ENCODE measurements at places on chromosomes 3 and 15.

- DNase-seq, result no peak
These were observed 29.5 kb downstream of the MB21D2 start for GRCh38 chr3:192888190-192888589.

GRCh38 chr3:63557912-63558311 is 94.6 kb upstream of the SNTN start:
- DNase-seq, result no peak

DNA sequence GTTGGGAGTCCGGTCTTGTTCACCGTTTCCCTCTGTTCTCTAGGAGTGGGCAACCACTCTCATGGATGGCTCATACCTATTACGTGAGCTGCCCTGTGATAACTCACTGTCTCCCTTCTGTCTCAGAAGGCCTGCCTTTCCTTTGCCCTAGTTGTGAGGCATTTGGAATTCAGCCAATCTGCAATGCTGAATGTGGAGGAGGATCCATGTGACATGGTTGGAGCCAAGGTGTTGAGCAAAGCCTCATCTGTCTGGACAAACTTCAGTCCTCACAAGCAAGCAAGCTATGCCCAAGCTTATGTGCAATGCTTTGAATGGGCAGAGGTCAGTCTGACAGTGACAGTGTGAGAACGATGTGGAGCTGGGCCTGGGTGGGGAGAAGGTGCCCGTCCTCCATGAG is 37.8 kb upstream of the ATP10A start:
- DNase-seq, result no peak

DNA sequence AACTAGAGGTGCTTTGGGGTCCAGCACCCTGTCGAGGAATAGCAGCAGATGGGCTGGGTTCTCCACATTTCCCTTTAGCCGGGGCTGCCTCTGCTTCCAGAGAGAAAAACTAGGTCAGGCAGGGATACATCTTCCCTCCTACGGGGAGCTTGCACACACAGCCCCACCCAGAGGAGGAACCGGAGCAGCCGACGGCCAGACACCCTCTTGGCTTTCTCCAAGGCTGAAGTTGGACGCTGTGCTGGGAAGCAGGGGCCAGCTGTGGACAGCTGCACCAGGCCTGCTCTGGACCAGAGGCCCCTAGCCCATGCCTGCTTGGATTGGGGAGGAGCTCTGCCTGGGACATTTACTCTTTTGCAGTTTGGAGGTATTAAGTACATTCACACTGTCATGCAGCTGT is 44.7 kb upstream of the NR2C2 start:
- DNase-seq, result no peak

GRCh38 chr15:61857169-61857829 is 202.9 kb downstream of the VPS13C start:
- no peak for DNase-seq

- peak; percentile 24 for DNase-seq
These were observed 88.8 kb upstream of the HES1 start for GRCh38 chr3:194046995-194047645.
